Breast epithelium (tissue), 4 donors: ENCODE measurements at places on chromosomes 6 and 20. TPM values are rescaled to one million over a fixed set of nuclear protein-coding genes. Genes with fewer than 3 reads are reported as not detected.

- no peak overlapping the region for H3K27ac ChIP-seq
- H3K4me1 ChIP-seq, result no peaks in the 10 kb centered on the region
- no peak overlapping the region for H3K4me3 ChIP-seq
- H3K27me3 ChIP-seq, result no peaks in the 10 kb centered on the region
- H3K36me3 ChIP-seq, result no peaks in the 10 kb centered on the region
- no peak for DNase-seq
Observed at GRCh38 chr6:11064836-11065235, 20.7 kb upstream of the ELOVL2 start.

The SLC17A1 gene
- not detected for total RNA-seq

The KIF16B gene
- 36.9 TPM for total RNA-seq

DNA sequence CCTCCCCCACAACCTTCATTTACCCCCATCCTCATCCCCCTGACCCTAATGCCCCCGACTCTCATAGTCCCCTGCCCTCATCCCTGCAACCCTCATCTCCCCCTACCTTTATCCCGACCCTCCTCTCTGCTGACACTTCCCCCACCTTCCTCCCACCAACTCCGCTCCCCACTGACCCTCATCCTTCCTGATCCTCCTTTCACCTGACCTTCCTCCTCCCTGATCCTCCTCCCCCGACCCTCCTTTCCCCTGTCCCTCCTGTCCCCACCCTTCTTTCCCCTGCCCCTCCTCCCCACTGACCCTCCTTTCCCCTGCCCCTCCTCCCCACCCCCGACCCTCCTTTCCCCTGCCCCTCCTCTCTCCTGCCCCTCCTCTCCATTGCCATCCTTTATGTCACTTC lies 7.1 kb downstream of the TREML2 start:
- no peaks in the 10 kb centered on the region for H3K27me3 ChIP-seq
- DNase-seq, result no peak
- H3K4me3 ChIP-seq, result no peak overlapping the region
- H3K36me3 ChIP-seq, result no peaks in the 10 kb centered on the region

The MAS1L gene
- total RNA-seq, result 0.48 TPM

- no peaks in the 10 kb centered on the region for H3K4me1 ChIP-seq
- no peak overlapping the region for H3K27ac ChIP-seq
- H3K27me3 ChIP-seq, result no peaks in the 10 kb centered on the region
Observed at GRCh38 chr6:40743226-40743625, 156.1 kb upstream of the LRFN2 start.

DNA sequence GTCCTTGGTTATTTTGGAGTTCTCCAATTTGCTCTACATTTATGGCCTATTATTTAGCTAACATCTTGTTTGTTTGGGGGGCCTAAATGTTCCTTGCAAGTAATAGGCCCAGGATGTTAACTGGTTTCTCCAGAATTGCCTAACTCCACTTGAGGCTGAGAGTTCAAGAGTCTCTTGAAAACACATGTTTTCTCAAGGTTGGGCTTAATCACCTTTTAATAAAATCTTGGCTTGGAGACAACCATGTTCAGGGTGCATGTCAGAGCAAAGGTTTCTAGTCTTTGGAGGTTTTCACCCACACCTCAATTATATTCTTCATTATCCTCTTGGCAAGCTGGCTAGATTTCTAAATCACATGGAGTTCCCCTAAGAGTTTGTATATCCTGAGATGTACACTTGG lies 54.2 kb downstream of the KLHL31 start:
- no peaks in the 10 kb centered on the region for H3K36me3 ChIP-seq
- no peaks in the 10 kb centered on the region for H3K4me1 ChIP-seq
- H3K27me3 ChIP-seq, result no peaks in the 10 kb centered on the region
- no peak for DNase-seq

The CST2 gene
- not detected for total RNA-seq

DNA sequence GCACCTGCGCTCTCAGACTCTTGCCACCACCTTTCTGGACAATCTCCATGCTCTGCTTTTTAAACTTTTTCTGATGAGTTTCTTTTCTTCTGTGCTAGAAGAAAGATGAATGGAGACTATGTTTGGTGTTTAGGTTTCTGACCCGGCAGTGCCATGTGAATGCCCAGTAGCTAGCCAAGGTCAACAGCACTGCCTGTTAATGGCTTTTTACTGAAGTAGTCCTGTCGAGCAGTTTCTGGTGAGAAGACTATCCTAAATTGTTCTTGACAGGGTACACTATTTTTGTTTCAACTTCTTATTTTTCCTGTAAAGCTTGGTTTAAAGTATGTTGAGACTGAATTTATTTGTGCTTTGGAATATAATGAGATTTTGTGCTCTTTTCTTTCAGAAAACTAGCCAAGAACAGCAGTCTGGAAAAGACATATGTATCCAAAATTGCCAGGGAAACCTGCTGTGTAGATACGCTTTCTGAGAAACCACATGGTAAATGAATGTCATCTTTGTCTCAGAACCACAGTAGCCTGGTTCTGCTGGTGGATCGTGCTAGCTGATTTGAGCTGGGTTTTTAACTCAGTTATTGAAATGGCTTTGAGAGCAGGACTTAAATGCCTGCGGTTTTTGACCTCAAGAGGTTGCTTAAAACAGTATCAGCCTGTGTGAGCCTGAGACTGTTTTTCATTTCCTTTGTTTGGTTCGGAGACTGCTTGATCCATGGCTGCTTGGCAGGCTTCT lies 48.1 kb downstream of the KCNS1 start:
- no peaks in the 10 kb centered on the region for H3K4me1 ChIP-seq
- no peaks in the 10 kb centered on the region for H3K27me3 ChIP-seq
- DNase-seq, result no peak
- no peak overlapping the region for H3K4me3 ChIP-seq

- no peaks in the 10 kb centered on the region for H3K27me3 ChIP-seq
- no peaks in the 10 kb centered on the region for H3K4me1 ChIP-seq
- no peak overlapping the region for H3K27ac ChIP-seq
- H3K4me3 ChIP-seq, result no peak overlapping the region
Observed at GRCh38 chr20:38181207-38181801, 16.2 kb upstream of the TGM2 start.

DNA sequence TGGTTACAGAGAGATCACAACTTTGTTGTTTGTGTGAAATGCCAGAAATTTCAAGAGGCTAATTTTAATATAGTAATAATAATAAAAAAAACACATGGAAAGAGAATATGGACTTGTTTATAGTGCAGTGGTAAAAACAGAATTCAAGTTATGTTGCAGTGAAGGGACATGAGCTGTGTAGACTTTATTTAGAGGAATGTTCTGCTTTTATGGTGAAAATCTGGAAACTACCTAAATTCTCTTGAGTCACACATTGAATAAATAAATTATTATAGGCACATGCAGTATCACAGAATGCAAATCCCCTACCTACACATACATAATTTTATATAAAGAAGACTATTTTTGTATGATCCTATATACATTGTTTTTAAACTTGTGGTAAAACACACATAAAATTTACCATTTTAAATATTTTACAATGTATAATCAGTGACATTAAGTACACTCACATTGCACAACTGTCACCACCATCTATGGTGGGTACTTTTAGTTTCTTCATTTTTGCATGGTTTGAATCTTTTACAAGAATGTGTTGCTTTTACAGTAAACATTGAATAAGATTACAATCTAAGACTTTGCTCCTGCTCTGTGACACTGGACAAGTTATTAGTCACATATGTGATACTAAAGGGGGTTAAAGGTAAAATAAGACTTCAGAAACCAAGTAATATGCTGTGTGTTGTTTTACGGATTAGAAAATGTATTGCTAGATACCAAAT lies 107.4 kb downstream of the B3GAT2 start:
- H3K4me3 ChIP-seq, result no peak overlapping the region
- H3K27ac ChIP-seq, result no peak overlapping the region
- DNase-seq, result no peak
- H3K4me1 ChIP-seq, result no peaks in the 10 kb centered on the region

GRCh38 chr6:16179970-16180431 lies 51.1 kb downstream of the MYLIP start:
- no peak overlapping the region for H3K4me3 ChIP-seq
- H3K4me1 ChIP-seq, result no peaks in the 10 kb centered on the region

DNA sequence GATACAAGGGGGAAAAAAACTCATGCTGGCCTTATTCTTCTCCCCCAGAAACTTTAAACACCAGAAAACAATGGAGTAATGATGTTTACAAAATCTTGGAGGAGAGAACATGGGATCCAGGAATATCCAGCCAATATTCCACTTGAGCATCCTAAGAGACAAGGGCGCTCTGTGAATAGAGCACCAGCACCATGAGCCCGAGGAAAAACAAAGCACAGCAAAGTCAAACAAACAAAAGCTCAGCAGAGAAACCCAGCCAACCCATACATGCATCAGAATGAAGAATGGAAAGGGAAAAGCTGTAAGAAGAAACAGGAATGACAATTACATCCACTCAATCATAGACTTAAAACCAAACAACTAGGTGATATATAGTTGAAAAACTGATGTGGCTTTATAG lies 4.6 kb upstream of the NAA20 start:
- no peak overlapping the region for H3K27ac ChIP-seq
- H3K27me3 ChIP-seq, result no peaks in the 10 kb centered on the region
- no peaks in the 10 kb centered on the region for H3K36me3 ChIP-seq
- no peak overlapping the region for H3K4me3 ChIP-seq

The GABRR1 gene
- total RNA-seq, result not detected

DNA sequence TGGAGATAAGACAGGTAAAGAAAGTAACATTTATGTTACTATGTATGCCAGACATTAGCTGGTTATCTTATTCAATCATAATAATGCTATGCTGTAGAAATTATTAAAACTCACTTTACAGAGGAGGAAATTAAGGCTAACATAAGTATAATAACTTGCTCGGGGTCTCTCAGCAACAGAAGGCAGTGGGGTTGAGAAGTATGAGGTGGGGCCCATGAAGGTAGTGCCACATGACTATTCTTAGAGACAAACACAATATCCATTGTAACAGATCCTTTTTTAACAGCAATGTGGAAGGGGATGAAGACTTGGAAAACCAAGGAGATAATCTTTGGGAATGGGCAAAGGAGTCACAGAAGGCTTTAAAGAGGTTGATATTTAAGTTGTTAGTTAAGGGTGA lies 11.5 kb downstream of the REV3L start:
- H3K27me3 ChIP-seq, result no peaks in the 10 kb centered on the region
- no peak overlapping the region for H3K4me3 ChIP-seq

DNA sequence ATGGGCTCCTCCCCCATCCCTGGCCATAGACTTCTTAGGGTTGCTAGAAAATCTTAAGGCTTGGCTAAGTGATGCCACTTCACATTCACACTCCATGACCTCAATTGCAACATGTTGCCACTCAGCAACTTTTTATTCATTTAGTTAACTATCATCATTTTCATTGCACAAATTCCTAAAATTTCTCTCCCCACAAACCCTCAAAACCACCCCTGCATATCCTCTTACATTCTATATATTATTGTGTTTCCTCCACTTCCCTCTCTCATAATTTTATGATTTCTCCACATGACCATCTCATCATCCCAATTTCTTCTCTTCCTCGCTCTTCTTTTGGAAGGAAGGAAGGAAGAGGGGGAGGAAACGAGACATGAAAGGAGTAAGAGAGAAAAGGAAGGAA lies 436.0 kb downstream of the HACE1 start:
- no peaks in the 10 kb centered on the region for H3K4me1 ChIP-seq
- DNase-seq, result no peak
- H3K4me3 ChIP-seq, result no peak overlapping the region
- H3K27me3 ChIP-seq, result no peaks in the 10 kb centered on the region
- H3K36me3 ChIP-seq, result no peaks in the 10 kb centered on the region
- no peak overlapping the region for H3K27ac ChIP-seq

GRCh38 chr6:15403094-15403755 lies 157.4 kb downstream of the JARID2 start:
- no peak overlapping the region for H3K4me3 ChIP-seq
- peaks cover 18% of the 10 kb centered on the region for H3K4me1 ChIP-seq
- DNase-seq, result no peak
- H3K27ac ChIP-seq, result no peak overlapping the region
- H3K36me3 ChIP-seq, result no peaks in the 10 kb centered on the region

DNA sequence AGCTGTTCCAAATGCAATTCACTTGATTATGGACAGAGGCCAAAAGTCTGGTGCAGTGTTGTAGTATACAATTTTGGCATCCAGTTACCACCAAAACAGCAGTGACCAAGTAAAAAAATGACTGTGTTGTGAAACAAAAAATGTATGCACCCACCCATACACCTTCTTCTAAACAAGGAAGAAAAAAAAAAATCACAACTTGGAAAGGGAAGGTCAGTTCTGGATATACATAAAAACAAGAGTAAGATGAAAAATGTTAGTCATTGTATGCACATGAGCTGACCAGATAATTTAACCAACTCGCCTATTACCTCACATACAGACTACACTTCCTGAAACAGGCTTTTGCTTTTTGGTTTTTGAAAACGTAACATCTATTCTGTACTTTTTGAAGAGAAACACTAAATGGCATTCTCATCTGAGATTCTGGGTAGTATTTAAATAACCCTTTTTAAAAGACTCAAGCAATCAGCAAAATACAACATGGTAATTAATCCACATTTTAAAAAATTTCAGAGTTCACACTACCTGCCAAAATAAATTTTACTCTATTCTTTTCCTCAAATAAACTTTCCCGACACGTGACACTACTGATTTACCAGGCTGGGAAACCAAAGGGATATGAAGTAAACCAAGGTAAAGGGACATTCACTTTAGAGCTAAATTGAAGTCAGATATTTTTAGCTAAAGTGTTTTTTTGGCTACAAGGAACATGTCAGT lies 141.6 kb upstream of the SHLD1 start:
- peak overlapping the region; percentile 56 for H3K27ac ChIP-seq
- H3K4me3 ChIP-seq, result peak overlapping the region; percentile 71
- H3K4me1 ChIP-seq, result no peaks in the 10 kb centered on the region
- H3K36me3 ChIP-seq, result no peaks in the 10 kb centered on the region
- DNase-seq, result no peak
- no peaks in the 10 kb centered on the region for H3K27me3 ChIP-seq

- H3K4me3 ChIP-seq, result no peak overlapping the region
- H3K36me3 ChIP-seq, result no peaks in the 10 kb centered on the region
- no peak for DNase-seq
- H3K4me1 ChIP-seq, result no peaks in the 10 kb centered on the region
- no peak overlapping the region for H3K27ac ChIP-seq
- H3K27me3 ChIP-seq, result no peaks in the 10 kb centered on the region
Observed at GRCh38 chr6:39669207-39669972, 55.8 kb downstream of the KIF6 start.

- no peaks in the 10 kb centered on the region for H3K36me3 ChIP-seq
- DNase-seq, result no peak
- no peak overlapping the region for H3K27ac ChIP-seq
- no peaks in the 10 kb centered on the region for H3K4me1 ChIP-seq
- H3K27me3 ChIP-seq, result no peaks in the 10 kb centered on the region
Observed at GRCh38 chr6:88749849-88750248, 213.6 kb downstream of the RNGTT start.

The ZSCAN23 gene
- 1.1 TPM for total RNA-seq

- H3K27me3 ChIP-seq, result no peaks in the 10 kb centered on the region
- no peak for DNase-seq
- H3K4me1 ChIP-seq, result no peaks in the 10 kb centered on the region
- H3K27ac ChIP-seq, result peak overlapping the region; percentile 68
Observed at GRCh38 chr20:35791821-35792220, 20.0 kb downstream of the PHF20 start.

- no peak overlapping the region for H3K4me3 ChIP-seq
- H3K27me3 ChIP-seq, result peaks cover 6% of the 10 kb centered on the region
- H3K4me1 ChIP-seq, result no peaks in the 10 kb centered on the region
- no peaks in the 10 kb centered on the region for H3K36me3 ChIP-seq
- H3K27ac ChIP-seq, result no peak overlapping the region
- no peak for DNase-seq
Observed at GRCh38 chr6:27786048-27786447, 126.1 kb downstream of the OR2B2 start.

- no peaks in the 10 kb centered on the region for H3K27me3 ChIP-seq
- H3K36me3 ChIP-seq, result no peaks in the 10 kb centered on the region
- no peaks in the 10 kb centered on the region for H3K4me1 ChIP-seq
Observed at GRCh38 chr6:19754686-19755085, 82.5 kb upstream of the ID4 start.
